ENCODE measurements at places on chromosomes 2 and 18. TPM values are rescaled to one million over a fixed set of nuclear protein-coding genes. Genes with fewer than 3 reads are reported as not detected.
A peak's percentile ranks its signal among the peaks of the same experiment; 100 is the strongest.

DNA sequence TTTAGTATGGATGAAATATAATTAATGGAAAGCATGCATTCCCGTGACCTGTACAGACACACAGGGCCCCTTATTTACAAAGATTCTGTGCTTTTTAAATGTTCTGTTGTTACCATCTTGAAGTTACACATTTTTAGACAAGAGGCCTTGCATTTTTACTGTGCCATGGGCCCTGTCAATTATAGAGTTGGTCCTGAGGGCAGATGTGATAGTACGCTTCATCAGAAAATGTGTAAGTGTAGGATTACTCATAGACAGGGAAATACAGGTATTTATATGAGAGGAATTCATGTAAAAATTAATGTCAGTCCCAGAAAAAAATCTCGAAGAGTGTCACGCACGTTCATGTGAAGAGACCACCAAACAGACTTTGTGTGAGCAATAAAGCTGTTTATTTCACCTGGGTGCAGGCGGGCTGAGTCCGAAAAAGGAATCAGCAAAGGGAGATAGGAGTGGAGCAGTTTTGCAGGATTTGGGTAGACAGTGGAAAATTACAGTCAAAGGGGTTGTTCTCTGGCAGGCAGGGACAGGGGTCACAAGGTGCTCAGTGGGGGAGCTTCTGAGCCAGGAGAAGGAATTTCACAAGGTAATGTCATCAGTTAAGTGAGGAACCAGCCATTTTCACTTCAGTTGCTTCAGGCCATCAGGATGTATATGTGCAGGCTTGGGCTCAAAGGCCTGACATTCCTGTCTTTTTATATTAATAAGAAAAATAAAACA is 12.2 kb upstream of the ALPK2 start:
- DNase-seq: no peak

- peak; percentile 56 for DNase-seq
Observed at GRCh38 chr2:239264838-239265651, 135.8 kb downstream of the HDAC4 start.

- no peak for DNase-seq
Observed at GRCh38 chr2:10863837-10864236, 47.9 kb upstream of the KCNF1 start.

GRCh38 chr2:168593713-168594112 is 137.6 kb downstream of the CERS6 start:
- DNase-seq: no peak

GRCh38 chr2:219452361-219453317 is 18.0 kb downstream of the SPEG start:
- peak; percentile 29 for DNase-seq

DNA sequence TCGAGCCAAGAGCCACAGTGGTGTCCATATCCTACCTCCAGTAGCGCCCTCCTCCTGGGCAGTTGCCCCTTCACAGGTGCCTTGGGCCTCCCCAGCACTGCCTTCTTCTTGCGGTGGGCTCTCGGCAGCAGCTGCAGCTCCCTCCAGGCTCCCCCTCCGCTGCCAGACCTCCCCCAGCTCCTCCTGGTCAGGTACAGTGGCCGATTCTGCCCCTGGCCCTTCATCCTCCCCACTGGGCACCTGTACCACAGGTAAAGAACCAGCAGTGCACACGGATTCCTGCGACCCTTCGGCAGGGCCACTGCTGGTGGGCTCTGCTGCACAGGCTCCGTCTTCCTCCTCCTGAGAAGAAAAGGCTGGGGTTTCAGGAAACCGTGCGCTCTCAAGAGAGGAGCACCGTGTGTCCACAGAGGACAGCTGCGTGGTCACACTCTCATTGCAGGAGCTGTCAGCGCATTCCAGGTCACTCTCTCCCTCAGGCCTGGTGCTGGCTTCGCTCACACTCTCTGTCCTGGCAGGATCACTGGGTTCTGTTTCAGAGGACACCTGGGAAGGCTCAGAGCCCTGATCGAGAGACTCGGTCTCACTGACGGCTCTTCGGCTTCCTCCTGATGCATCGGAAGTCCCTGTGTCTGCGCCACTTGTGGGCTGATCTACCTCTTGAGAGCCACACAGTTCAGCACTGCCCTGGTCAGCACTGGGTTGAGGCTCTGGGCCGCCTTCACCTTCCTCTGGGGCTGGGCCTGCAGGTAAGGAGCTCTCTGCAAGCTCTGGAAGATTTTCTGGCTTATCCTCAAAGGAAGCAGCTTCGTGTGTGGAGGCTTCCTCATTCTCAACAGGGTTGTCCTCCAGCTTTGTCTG is 147.4 kb upstream of the STK17B start:
- DNase-seq: no peak

DNA sequence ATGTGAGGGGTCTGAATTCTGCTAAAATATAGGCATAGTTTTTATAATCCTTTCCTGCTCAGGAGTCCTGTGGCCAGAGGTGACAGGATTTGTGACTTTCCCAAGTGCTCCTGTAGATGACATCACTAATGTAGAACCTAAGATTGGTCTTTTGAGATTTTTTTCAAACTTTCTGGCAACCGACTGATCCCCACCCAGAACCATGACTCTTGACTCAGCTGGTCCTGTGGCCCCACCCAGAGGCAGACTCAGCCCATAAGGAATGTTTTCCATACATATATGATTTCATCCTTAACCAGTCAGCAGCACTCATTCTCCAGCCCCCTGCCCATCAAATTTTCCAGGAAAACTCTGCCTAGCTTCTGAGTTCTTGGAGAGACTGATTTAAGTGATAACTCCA is 46.8 kb downstream of the COMMD1 start:
- DNase-seq: no peak

GRCh38 chr2:60739156-60739555 is 16.9 kb upstream of the PAPOLG start:
- no peak for DNase-seq

- no peak for DNase-seq
Observed at GRCh38 chr2:237868631-237869342, 9.4 kb downstream of the RAMP1 start.

DNA sequence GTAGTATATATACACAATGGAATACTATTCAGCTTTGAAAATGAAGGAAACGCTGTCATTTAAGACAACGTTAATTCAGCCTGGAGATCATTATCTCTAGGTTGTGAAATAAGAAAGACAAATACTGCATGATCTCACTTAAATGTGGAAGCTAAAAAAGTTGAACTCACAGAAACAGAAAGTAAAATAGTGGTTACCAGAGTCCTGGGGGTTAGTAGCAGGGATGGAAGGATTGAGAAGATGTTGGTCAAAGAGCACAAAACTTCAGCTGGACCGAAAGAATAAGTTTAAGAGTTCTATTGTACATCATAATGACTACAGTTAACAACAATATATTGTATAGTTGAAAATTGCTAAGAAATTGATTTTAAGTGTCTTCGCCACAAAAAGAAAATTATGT is 670.3 kb downstream of the NR4A2 start:
- DNase-seq: no peak

- DNase-seq: no peak
Observed at GRCh38 chr2:100766806-100767205, 53.1 kb upstream of the NPAS2 start.

DNA sequence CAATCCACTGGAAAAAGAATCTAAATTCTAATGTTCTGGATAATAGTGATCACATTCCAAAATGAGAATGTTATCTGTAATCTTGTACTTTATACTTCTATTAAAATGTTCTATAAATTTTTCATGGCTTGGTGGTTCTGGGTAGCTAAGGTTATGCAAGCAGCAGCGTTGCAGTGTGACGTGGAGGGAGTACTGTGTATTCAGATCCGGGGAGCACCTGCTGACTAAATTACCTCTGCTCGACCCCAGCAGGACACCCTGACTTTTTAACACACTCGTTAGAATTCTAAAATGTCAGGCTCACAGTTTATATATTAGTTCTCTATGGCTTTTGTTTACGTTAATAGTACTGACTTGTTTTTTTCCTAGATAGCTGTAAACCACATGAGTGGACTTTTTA is 13.0 kb downstream of the ATIC start:
- DNase-seq: no peak

- no peak for DNase-seq
Observed at GRCh38 chr18:36419900-36420531, 122.5 kb downstream of the FHOD3 start.

- no peak for DNase-seq
Observed at GRCh38 chr2:178109813-178110212, 2.4 kb upstream of the RBM45 start.

- no peak for DNase-seq
Observed at GRCh38 chr18:811182-811891, 705 bp downstream of the YES1 start.

GRCh38 chr18:679516-679915 is 22.1 kb downstream of the TYMS start:
- DNase-seq: no peak

DNA sequence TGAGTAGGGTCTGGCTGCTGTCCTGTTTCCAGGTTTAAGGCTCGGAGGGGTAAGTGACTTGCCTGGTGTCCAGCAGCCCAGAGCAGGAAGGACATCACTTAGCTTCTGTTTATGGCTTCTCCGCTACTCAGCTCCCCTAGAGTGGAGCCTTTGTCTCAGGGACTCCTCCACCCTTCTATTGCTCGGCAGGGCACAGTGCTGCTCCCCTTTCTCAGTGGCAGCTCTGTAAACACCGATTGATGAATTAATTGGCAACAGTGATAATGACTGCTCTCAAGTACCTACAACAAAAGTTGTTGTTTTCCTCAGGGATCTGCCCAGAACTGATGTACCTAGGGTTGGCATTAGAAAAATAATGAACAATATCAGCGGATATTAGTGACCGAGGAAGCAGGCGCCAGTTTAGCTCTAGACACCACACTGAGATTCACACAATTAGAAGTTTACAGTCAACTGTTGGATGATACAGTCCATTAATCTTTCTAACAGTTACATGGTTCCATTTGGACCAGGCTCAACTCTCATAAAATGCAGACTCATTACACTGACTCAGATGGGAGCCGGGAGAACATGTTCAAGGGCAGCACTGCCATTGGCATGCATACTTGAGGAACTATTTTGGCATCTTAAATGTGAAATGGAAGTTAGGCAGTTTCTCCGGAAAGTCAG is 265.7 kb downstream of the MTX2 start:
- no peak for DNase-seq

- DNase-seq: no peak
Observed at GRCh38 chr2:171566057-171566456, 43.8 kb downstream of the CYBRD1 start.

DNA sequence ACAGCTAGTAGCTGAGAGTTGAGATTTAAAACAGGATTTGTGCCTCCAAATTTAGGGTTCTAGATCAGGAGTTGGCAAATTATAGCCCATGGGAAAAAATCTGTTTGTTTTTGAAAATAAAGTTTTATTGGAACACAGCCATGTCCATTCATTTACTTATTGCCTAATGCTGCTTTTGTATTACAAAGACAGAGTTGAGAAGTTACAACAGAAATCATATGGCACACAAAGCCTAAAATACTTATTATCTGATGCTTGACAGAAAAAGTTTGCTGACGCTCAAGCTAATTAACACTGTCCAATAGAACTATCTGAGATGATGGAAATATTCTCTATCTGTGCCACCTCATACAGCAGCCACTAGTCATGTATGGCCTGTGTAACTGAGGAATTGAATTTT is 229.1 kb upstream of the RASGRP3 start:
- DNase-seq: no peak

GRCh38 chr2:167181134-167181533 is 292.9 kb downstream of the XIRP2 start:
- DNase-seq: no peak

DNA sequence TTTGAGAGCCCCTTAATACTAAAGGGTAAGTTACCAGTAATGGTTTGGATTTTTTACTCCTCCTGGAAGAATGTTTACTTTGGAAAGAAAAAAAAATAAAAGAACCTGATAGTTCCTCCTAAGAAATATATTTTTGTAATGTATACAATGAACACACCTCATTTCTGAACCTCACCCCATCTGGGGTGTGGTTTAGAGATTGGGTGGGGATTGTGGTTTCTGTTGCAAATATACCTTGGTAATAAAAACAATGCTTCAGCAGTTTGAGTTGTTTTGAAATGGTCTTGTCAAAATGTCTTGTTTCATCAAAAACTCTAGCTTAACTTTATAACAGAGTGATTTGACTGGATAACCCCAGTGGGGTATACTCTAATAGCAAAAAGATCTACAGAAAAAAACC is 448.9 kb upstream of the MEIS1 start:
- DNase-seq: no peak

DNA sequence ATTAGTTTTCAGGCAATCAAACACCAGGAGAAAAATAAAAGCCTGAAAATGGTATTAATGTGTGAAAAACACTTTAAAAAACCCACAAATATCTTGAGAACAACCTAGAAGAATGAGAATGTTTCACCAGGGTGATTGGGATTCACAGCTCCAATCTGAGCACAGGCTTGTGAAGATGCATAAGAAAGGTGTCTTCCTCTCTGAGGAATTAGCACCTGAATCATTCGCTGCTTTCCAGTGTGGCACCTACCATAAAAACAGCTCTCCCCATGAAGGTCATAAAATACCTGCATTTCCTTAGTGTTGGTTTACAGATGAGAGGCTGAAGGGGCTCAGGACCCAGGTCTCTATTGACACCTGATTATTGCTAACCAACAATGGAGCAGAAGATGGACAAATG is 499.7 kb upstream of the KLHL29 start:
- no peak for DNase-seq

Gene FLACC1
- polyA plus RNA-seq: 0.54 TPM

Gene TMEM150A
- polyA plus RNA-seq: 36.8 TPM

Gene ILKAP
- 91.6 TPM for polyA plus RNA-seq

Gene TBR1
- polyA plus RNA-seq: under 0.01 TPM

Gene RAD51AP2
- polyA plus RNA-seq: 0.08 TPM

Gene LYG2
- polyA plus RNA-seq: 0.16 TPM

Gene ZNF236
- polyA plus RNA-seq: 2.6 TPM

Gene CTIF
- polyA plus RNA-seq: 26.1 TPM
